NCI-H2029 (cell line): ENCODE measurements at places on chromosomes 6 and 20.

GRCh38 chr6:14516956-14517355, 399.4 kb downstream of the CD83 start:
- DNase-seq = no peak

- DNase-seq = no peak
Measured at GRCh38 chr20:7237251-7237650, 469.8 kb downstream of the BMP2 start.

DNA sequence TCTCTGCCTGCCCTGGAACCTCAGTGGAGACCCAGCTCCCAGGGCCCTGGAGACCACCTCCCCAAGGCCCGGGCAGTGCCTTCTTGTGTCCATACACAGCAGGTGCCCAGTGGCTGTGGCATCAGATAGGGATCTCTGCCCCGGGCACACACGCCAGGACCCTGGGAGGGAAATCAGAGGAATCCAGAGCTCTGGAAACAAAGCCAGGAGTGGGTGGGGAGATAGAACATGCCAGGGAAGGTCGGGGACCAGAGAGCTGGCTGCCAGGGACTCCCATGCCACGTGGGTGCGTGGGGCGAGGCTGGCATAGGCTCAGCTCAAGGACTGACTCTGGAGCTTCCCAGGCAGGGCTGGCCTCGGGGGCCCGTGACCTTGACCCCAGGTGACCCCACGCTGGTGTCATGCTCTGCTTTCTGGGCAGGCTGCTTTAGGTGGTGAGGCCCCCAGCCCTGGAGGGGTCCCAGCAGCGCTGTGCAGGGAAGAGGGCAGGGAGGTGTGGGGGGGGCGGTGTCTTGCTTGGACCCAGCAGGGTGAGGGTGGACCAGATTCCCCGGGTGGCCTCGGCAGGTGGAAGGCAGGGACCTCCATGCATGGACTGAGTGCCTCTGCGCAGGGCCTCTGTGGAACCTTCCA, 17.6 kb upstream of the GATA5 start:
- DNase-seq = no peak

DNA sequence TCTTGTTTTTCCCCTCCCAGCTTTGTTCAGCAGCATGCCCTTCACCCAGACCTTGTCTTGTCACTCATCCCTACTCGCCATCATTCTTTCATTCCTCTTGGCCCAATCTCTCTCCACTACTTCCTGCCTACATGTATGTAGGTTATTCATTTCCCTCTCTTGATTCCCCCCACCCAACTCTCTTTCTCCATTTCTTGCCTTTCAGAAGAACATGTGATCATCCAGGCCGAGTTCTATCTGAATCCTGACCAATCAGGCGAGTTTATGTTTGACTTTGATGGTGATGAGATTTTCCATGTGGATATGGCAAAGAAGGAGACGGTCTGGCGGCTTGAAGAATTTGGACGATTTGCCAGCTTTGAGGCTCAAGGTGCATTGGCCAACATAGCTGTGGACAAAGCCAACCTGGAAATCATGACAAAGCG, 2.6 kb downstream of the HLA-DRA start:
- DNase-seq = no peak

DNA sequence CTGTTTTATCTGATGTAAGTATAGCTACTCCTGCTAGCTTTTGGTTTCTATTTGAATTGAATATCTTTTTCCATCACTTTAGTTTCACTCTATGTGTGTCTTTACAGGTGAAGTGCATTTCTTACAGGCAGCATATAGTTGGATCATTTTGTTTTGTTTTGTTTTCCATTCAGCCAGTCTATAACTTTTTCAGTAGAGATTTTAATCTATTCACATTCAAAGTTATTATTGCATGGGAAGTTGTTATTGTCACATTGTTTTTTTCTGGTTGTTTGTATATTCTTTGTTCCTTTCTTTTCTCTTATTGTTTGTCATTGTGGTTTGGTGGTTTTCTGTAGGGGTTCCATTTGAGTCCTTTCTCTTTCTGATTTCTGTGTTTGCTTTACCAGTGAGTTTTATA, 151.2 kb downstream of the PDE10A start:
- DNase-seq = no peak

DNA sequence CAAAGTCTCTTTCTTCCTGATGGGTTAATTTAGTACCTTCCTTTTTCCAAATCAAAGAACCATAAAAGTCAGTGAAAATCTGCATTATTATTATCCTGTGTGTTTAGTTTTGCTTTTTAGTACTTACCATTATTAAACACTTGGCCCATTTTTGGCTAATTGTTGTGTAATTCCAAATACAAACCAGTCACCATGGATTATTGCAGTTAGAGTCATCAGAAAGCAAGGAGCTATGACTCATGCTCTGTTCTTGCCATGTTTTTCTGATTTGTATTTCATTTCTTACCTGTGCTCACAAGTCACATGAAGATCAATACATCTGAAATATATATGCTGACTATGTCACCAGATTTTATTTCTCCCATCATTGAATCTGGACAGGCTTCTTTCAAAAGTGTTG, 31.3 kb downstream of the SLC22A3 start:
- no peak for DNase-seq

DNA sequence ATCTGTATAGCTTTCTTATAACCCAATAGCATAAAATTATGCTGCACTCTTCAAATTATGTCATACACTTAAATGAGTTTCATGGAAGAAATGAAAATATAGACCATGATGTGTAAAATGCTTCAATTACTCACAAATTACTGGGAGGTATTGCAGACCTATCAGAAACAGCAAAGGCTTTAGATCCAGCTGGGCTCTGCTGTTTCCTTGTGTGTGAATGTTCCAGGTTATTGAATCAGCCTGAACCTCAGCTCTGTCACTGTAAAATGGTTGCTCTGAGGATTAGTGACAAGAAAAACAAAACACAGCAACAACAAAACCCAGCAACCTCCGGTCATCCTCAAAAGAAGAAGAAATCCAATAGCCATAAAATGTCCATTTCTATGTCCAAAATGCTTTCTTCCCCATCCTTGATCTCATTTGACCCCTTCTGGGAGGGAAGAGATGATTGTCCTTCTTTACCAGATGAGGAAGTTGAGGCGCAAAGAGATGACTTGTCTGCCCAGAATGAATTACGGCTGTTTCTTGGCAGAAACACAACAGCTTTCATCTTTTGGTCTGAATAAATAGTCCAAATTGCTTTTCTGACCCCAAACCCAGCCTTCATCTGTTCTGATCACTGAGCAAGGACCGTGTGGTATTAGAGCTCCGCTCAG, 42.2 kb upstream of the TGM6 start:
- DNase-seq = no peak

DNA sequence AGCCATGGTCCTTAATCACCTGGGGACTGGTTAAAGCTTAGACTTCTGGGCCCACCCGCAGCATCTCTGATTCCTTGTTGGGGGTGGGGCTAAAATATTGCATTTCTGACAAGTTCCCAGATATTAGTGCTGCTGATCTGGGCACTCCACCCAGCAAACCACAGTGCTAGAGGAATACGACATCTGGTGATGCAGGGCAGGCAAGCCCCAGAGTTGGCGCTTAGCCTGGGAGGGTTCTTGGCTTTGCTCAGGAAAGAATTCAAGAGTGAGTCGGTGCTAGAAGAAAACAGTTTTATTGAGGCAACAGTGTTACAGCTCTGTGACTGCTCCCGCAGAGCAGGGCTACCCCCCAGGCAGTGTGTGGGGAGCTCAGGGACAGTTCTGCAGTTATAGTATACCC, 210.7 kb downstream of the TFAP2C start:
- no peak for DNase-seq

DNA sequence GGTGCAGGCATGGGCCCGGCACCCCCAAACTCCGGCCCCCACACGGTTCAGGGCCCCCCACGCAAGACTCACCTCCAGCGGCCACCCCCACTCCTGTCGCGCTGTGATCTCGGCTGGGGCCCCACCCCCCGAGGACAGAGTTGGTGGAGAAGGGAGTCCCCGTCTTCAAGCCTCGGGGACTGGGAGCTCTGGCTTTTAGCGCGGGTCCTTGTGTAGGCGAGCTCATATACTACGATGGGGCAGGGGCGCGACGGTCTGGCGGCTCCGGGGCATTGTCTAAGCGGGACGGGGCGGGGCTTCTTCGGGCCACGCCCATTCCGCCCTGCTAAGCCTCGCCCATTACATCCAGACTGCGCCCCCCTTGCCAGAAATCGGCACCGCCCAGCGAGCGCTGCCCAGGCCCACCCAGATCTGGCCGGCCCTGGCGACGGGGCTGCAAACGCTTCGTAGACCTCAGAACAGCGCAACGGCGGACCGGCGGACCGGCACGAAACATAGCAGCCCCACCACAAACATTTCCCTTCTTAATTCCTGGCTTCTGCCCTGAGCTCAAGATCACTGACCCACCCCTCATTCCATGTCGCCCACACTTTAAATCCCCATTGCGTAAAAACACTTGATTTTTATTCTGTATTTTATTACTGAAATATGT, 1.0 kb upstream of the DDAH2 start:
- DNase-seq = peak; percentile 51

DNA sequence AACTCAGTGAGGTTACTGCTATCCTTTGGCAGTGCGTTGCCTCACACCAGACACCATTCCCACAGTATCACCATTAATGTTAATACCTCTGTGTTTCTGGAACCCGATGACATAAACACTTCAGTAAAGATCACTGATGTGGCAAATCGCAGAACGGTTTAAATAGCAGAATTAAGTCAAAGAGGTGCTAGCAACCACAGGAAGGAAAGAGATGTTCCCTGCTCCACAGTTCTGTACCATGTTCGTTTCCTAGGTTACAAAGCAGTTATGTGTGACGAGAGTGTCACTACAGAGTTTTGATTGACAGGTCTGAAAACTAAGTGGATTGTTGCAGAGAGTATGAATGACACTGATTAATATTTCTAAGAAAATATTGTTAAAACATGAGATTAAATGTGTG, 272.3 kb downstream of the KHDRBS2 start:
- DNase-seq = no peak

DNA sequence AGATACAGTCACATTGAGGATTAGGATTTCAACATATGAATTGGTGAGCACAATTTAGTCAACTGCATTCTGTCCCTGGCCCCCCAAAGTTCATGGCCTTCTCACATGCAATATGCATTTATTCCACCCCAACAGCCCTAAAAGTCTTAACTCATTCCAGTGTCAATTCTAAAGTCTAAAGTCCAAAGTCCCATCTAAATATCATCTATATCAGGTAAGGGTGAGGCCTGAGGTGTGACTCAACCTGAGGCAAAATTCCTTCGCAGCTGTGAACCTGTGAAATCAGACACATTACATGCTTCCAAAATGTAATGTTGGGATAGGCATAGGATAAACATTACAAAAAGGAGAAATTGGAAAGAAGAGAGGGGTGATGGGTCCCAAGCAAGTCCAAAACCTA, 27.8 kb downstream of the CLIC5 start:
- no peak for DNase-seq

DNA sequence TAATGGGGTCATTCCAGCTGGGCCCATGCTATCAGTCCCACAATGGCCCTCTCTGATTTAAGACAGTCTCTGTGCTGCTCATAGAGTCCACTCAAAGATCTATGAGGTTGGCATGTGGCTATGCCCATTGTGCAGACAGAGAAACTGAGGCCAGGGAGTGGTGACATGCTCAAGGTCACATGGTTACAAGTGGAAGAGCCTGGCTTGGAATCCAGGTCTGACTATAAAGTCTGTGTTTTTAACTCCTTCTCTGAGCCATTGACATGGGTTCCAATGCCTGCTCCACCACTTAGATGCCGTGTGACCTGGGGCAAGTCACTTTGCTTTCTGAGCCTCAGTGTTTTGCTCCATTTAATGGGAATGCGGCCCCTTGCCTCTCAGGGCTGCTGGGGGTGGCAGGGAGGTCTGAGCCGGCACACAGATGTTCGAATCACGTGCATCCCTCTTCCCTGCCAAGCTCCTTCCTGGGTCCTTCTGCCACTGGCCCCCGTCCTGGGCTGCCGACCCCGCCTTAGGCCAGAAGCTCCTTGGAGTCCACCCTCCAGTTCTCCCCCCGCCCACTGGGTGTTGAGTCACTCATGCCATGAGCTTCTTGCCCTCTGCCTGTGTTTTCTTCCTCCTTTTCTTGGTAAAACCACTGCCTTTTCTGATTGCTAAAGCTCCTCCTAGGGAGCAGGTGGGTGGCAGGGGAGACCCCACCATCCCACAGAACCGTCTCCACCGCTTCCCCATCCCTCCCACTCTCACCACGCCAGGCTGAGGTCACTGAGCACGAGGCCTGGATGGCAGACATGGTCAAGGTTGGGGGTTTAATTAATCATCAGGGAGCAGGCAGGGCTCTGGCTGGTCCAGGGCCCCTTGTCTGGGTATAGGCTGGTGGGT, 35.7 kb downstream of the CEBPB start:
- DNase-seq = no peak

DNA sequence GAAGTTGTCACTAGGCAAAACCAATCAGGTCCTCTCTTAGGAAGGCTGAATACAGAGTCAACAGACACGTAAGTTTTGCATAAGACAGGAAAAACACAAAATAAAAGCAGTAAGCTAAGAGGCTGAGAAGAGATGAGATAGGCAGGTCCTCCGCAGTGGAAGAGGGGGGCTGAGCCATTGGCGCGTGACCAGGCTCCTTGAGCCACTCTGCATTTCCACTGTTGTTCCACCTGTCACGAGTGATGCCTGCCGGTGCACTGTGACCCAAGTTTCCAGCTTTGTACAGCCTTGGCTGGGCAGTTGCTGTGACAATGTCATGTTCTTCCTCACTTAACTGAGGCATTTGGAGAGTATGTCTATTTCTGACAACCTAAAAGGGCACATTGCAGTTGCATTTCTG, 58.6 kb downstream of the NUDT3 start:
- DNase-seq = no peak

- no peak for DNase-seq
Measured at GRCh38 chr6:144252259-144252658, 32.9 kb upstream of the UTRN start.

- DNase-seq = no peak
Measured at GRCh38 chr20:35005463-35005961, 49.8 kb downstream of the MYH7B start.

GRCh38 chr20:23928788-23929187, 49.2 kb upstream of the CST5 start:
- no peak for DNase-seq

DNA sequence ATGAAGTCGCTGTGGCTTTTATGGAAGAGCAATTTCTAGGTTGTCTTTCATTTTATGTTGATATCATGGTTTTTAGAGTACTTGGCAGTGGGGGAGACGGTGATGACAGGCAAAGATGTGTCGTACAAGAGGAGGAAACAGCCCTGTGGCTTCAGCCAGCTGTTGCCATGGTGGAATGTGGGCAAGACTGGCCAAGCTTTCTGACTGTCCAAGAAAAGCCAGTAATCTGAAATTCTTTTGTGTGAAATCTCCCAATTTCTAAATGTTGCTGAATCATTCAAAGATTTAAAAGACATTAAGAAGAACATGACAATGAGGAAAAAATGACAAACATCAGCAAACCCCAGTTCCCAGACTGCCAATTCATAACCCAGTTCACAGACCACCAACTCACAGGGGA, 23.1 kb downstream of the PFDN4 start:
- DNase-seq = no peak

DNA sequence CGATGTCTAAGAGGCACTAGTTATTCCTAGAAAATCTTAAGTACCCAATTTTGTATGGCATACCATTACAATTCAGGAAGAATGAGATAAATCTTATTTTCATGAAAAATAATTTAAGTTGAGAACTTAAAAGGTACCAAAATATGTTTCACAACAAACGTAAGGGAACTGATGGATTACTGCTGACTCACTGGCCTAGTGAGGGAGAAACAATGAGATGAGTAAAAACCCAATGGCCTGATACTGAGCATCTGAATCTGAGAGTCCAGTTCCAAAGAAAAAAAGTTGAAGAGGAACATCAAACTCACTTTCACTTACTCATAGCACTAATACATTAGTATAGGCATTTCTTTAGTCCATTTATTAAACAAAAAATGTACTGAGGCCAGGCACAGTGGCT, 56.0 kb downstream of the MDN1 start:
- no peak for DNase-seq
